ENCODE measurements at places on chromosomes 5 and 9.

- DNase-seq = no peak
Measured at GRCh38 chr5:53031695-53032096, 42.5 kb downstream of the ITGA2 start.

- DNase-seq = no peak
Measured at GRCh38 chr5:87258507-87258906, 9.2 kb upstream of the RASA1 start.

- no peak for DNase-seq
Measured at GRCh38 chr5:93054424-93055163, 526.4 kb downstream of the NR2F1-AS1 start.

DNA sequence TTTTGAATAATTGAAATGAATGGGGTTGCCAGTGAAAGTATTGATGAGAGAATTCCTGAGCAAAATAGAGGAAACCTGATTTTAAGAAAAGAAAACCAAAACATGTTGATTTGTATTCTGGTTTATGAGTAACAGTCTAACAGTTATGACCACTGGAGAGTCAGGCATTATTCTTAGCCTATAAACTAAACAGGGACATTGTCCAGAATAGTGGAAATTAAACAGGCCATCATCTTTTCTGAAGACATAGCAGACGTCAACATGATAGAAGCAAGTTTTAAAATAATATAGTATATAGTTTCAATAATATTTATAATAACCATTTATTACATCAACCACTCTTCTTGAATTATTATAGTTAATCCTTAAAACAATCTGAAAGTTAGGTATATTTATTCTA, 178.3 kb upstream of the MPDZ start:
- DNase-seq = no peak

- DNase-seq = no peak
Measured at GRCh38 chr5:74627646-74628279, 12.8 kb downstream of the ENC1 start.

DNA sequence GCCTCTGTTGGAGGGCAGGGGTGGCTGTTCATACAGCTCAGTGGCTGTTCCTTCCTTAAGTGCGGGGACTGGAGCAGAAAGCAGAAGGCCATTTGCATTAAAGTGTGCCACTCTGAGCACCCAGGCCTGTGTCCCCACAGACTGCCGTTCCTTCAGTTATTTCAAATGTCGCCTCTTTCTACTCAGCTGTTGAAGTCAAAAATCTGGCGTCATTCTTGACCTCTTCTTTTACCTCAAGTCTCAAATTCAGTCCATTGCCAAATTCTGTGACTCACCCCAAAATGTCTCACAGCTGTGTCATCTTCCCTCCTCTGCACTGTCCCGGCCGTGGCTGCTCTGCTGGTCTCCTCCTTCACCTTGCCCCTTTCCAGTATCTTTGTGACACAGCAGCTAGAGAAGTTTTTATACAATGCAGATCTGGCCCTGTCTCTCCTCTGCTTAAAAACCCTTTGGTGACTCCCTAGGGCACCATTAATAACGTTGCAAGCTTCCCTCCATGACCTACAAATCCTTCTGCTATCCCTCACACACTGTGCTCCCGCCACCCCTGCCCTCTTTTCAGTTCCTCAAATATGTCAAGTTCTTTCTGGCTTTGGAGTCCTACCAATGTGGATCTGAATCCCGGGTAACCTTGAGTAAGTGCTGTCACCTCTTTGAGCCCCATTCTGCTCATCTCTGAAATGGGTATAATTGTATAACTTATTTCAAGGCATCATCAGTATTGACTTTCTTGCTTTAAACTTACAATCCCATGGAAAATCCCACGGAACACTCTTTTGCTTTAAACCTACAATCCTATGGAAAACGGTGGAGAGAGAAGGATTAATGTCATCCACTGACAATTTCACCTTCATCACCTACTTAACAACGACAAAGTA, 98.3 kb upstream of the BOD1 start:
- no peak for DNase-seq

GRCh38 chr5:177537389-177538361, 16.7 kb downstream of the FAM193B start:
- DNase-seq = no peak

GRCh38 chr5:81154725-81155124, 78.4 kb upstream of the CKMT2 start:
- DNase-seq = no peak

DNA sequence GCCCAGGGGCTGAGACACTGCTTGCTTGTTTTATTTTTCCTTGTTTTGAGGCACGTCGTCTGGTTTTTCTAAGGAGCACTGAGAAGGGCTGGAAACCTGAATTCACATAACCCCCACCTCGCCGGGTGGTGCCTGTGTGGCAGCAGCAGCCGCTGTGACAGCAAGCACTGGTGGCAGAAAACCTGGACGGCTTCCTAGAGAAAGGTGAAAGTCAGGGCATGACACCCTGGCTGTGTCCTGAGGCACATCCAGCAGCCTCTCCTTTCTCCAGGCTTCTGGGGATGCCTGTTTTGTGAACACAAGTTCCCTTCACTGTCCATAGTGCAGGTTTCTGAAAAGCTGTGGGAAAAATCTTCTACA, 29.2 kb downstream of the MRPL36 start:
- DNase-seq = no peak

GRCh38 chr9:3477236-3477834, 48.5 kb downstream of the RFX3 start:
- DNase-seq = no peak

- DNase-seq = no peak
Measured at GRCh38 chr5:168341178-168341577, 49.7 kb downstream of the WWC1 start.

GRCh38 chr5:83388608-83389007, 82.9 kb upstream of the VCAN start:
- DNase-seq = no peak

DNA sequence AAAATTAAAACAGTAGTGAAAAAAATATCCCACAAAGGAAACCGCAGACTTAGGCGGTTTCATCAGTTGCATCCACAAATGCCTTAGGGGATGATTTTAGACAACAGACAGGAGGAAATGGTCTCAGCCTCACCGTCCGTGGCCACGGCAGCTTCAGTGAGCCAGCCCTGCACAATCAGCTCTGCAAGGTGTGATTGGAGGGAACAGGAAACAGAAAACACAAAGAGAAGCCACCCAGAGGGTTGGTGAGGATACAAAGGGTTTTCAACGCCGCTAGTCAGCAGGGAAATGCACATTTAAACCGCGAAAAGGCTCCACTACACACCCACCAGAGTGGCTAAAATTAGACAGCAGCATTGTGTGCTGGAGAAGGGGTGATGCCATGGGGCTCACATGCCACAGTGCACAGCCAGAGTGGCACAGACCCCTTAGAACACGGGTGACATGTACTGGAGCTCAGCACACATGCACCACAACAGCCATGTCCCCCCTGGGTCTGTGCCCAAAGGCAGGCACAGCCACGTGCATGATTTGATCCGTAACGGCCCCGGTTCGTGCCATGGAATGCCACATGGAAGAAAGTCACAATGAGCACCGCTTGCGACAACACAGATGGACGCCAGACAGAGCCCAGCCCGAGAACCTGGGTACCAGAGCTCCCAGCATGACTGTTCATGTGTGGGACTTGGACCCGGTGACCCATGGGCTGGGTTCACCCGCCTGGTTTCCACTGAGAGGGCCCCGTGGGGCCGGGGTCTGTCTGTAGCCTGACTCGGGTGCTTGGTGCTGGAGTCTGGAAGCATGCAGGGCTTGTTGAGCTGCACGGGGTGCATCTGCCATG, 18.3 kb upstream of the TERT start:
- DNase-seq = no peak

GRCh38 chr5:1417586-1418225, 27.5 kb downstream of the SLC6A3 start:
- no peak for DNase-seq

- no peak for DNase-seq
Measured at GRCh38 chr5:6464441-6464840, 15.8 kb downstream of the UBE2QL1 start.

- no peak for DNase-seq
Measured at GRCh38 chr9:16262477-16263261, 607.8 kb downstream of the BNC2 start.

DNA sequence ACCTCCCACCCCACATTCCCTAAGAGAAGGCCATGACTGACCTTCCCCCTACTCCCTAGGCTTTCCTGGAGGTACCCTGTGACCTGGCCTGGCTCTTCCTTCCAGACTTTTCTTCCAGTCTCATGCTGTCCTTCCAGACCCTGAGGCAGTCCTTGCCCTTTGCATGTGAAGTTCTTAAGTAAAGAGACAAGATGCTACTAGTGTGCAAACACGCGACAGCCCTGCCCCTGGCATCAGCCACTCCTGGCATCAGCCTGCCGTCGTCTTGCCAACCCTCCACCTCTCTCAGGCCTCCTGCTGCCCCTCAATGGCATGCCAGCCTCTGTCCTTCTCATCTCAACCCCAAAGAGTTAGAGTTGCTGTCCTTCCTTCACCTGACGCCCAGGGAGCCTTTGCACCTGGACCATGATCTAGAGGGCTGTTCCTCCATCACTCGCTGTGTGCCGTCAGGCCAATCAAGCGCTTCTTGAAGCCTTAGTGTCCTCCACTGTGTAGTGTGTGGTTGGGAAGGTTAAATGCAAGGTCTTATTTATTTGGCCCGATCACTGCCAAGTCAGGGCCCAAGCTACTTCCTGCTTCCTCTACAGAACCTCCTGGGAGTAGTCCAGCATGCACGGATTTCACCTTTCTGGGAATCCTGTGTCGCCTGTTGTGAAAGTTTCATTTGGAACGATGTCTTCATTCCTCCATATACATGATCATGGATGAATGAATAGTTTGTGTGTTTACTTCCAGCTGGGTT, 61.9 kb downstream of the WWC1 start:
- no peak for DNase-seq

DNA sequence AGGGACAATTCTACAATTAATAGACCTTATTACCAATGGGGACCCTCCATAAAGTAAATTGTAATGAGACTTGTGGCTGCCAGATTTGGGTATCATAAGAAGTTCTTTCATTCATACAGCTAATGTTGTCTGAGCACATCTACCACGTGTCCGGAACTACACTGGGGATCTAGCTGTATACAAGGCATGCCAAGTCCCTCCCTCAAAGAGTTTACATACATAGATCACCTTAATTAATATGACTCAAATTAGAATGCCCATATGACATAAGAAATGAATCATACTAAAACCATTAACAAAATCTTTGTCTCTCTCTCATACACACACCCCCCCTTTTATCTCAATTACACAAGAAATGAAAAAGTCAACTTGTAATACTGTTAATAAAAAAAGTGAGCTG, 18.0 kb upstream of the NR4A3 start:
- no peak for DNase-seq

DNA sequence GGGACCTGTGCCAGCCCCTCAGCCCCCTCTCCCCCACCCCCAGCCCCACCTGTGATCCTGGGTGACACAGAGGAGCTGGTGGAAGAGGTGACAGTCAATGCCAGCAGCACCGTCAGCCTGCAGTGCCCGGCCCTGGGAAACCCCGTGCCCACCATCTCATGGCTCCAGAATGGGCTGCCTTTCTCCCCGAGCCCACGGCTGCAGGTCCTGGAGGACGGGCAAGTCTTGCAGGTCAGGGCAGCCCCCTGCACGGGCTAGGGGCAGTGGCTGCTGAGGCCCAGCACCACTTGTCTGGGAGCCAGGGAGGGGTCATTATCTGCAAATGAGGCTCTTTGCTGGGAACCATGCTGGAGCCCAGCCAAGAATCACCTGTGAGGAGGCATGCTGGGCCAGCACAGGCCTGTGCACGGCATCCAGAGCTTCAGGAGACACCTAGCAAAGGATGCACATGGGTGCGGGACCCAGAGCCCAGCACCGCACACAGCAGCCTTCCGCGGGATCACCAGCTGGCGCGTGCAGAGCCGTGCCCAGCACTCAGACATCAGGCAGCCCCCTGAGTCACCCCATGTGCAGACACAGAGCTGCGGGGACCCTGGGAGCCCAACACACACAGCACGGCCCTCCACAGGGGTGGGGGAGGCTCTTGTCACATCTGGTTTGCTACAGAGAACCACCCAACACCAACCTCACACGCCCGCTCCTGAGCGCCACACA, 62.0 kb upstream of the ASS1 start:
- no peak for DNase-seq

- no peak for DNase-seq
Measured at GRCh38 chr9:35708146-35708545, 18.4 kb upstream of the TPM2 start.

- DNase-seq = no peak
Measured at GRCh38 chr9:86187121-86187520, 72.3 kb downstream of the C9orf153 start.

- no peak for DNase-seq
Measured at GRCh38 chr5:79878136-79878679, 112.9 kb downstream of the MTX3 start.

GRCh38 chr9:35618854-35619799, 914 bp upstream of the CD72 start:
- no peak for DNase-seq

GRCh38 chr9:6843742-6844141, 86.0 kb downstream of the KDM4C start:
- no peak for DNase-seq

DNA sequence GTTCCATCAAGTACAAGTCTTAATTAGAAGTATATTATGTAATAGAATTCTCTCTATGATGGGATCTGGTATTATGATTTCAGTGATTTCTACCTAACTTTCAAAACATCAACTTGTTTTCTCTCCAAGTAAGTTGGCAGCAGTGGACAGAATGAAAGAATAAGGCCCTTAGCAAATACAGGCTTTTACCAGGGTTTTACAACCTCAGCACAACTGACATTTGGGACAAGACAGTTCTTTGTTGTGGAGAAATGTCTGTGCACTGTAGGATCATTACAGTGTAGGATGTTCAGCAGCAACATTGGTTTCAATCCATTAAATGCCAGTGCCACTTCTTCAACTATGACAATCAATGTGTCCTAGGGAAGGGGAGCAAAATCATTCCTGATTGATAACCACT, 48.8 kb downstream of the MLANA start:
- DNase-seq = no peak
